ENCODE measurements at places on chromosomes 1 and 21.

GRCh38 chr1:111145963-111146768, 6.1 kb downstream of the CEPT1 start:
- DNase-seq = no peak

GRCh38 chr1:43991200-43991475, 261 bp upstream of the CCDC24 start:
- DNase-seq = no peak

DNA sequence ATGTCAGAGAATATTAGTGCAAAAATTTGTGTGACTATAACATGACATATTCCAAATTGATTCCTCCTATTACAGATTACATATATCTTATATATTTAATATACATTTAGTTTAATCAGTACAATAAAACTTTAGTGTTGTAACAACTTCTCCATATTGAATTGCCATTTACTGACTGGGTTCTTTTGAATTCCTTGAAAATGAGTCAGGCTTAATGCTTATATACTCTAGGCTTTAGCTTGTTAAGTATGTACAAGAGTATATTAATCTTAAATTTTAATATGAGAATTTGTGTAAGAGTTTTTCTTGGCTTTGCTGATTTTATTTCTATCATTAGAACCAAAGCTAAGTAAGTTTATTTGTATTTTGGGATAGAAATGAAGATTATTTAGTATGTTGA, 40.3 kb downstream of the XPR1 start:
- DNase-seq = no peak

GRCh38 chr21:28982637-28983036, 10.0 kb downstream of the LTN1 start:
- DNase-seq = no peak

GRCh38 chr1:44144962-44145756, 3.7 kb upstream of the KLF18 start:
- no peak for DNase-seq

Measured in RWPE2 (cell line).